ENCODE measurements at places on chromosomes 2 and 18.

DNA sequence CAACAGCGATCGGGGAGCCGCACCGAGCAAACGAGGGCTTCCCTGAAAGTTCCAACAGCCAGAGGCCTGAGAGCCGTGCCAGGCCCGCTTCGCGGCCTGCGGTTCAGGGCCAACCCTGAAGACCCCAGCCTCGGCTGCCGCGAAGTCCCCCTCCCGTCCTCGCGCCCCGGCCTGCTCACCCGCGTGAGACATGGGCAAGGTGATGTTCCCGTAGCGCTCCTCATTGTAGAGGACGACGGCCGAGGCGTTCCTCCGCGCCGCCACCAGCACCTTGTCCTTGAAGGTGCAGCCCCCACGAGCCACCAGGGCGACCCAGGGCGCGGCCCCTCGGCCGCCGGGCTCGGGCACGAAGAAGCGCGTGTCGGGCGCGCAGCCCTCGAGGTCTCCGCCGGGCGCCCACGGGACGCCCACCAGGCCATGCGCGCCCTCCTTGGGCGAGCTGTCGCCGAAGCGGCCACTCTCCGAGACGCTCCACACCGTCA lies 510 bp downstream of the RNF149 start:
- peak overlapping the region; percentile 89 for H3K4me3 ChIP-seq
- peak; percentile 45 for DNase-seq
- peaks cover 82% of the 10 kb centered on the region for H3K4me1 ChIP-seq

GRCh38 chr2:172552547-172553291 lies 3.2 kb upstream of the PDK1 start:
- no peak overlapping the region for H3K27ac ChIP-seq
- DNase-seq: no peak
- no peak overlapping the region for H3K4me3 ChIP-seq
- peaks cover 2% of the 10 kb centered on the region for H3K27me3 ChIP-seq
- peaks cover 57% of the 10 kb centered on the region for H3K4me1 ChIP-seq

DNA sequence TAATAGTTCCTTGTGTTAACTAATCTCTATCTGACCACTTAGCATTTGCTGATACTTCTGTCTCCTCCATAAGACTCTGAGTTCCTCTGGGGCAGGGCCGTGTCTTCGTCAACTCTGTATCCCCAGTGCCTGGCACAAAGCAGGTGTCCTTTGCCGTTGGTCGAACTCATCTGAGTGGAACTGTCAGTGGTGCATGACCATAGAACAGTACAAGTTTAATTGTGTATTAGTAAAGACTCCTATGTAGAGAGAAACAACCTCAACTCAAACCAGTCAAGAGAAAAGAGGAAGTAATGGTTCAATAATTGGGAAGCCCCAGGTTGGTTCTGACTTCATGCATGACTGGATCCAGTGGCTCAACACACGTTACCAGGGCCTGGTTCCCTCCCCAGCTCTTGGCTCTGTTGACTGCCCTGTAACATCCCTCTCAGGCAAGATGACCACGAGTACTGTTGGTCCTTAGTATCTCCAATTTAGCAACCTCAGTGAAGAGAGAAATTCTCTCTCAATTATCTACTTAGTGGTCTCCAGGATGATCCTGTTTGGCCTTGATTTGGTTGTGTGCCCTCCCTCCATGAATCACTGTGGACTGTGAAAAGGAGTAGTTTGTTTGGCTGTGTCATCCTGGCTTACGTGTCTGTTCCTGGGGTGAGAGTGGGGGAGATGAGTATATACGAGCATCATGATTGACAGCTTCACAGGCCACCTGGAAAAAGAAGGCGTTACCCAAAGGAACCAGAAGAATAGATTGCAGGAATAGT lies 58.5 kb upstream of the MSH6 start:
- peak overlapping the region; percentile 87 for H3K27ac ChIP-seq
- no peaks in the 10 kb centered on the region for H3K27me3 ChIP-seq
- peak; percentile 8 for DNase-seq
- H3K4me1 ChIP-seq: peaks cover 5% of the 10 kb centered on the region
- no peak overlapping the region for H3K4me3 ChIP-seq

- peaks cover 2% of the 10 kb centered on the region for H3K27me3 ChIP-seq
- H3K27ac ChIP-seq: no peak overlapping the region
- no peak overlapping the region for H3K4me3 ChIP-seq
- H3K4me1 ChIP-seq: no peaks in the 10 kb centered on the region
- DNase-seq: no peak
These were observed 123.1 kb upstream of the HDAC4 start for GRCh38 chr2:239523954-239524330.

DNA sequence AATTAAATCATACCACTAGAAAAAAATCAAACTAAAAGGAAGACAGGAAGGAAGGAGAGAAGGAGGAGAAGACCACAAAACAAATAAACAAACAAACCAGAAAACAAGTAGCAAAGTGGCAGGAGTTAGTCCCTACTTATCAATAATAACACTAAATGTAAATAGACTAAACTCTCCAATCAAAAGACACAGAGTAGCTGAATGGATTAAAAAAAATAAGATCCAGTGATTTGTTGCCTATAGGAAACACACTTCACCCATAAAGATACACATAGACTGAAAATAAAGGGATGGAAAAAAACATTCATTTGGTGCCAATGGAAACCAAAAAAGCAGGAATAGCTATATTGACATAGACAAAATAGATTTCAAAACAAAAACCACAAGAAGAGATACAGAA lies 23.4 kb upstream of the BAZ2B start:
- no peak overlapping the region for H3K4me3 ChIP-seq
- no peaks in the 10 kb centered on the region for H3K4me1 ChIP-seq
- H3K27me3 ChIP-seq: no peaks in the 10 kb centered on the region
- DNase-seq: no peak
- peaks cover 4% of the 10 kb centered on the region for H3K36me3 ChIP-seq

GRCh38 chr2:71827524-71827901 lies 320.1 kb downstream of the CYP26B1 start:
- H3K36me3 ChIP-seq: no peaks in the 10 kb centered on the region
- peaks cover 2% of the 10 kb centered on the region for H3K27me3 ChIP-seq
- DNase-seq: no peak
- H3K4me1 ChIP-seq: no peaks in the 10 kb centered on the region

DNA sequence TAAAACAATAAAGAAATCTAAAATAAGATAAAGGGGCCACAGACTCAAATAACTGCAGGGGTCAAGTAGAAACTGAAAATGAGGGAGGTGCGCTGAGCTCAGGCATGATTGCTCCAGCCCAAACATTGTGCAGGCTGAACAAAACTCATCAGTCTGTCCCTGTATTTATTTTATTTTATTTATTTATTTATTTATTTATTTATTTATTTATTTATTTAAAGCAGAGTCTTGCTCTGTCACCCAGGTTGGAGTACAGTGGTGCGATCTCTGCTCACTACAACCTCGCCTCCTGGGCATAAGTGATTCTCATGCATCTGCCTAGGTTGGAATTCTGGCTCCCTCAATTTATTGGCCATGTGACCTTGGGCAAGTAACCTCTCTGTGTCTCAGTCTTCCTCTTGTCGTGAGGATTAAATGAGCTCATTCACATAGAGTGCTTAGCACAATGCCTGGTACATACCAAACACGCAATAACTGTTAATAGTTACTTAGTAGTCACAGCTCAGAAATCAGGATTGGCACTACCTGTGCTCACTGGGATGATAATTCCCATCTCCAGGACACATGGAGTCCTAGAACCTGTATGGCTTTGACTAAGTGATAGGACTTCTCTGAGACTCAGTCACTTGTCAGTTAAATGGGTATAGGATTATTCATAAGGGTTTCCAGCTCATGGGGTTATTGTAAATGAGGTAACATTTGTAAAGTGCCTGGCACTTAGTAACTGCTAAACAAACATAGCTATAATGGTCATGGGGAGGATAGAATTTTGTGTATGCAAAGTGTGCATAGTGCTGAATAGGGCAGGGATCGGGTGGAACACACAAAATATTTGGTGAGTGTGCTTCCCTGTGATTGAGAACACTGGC lies 6.0 kb downstream of the SPEG start:
- peak overlapping the region; percentile 5 for H3K4me3 ChIP-seq
- peaks cover 16% of the 10 kb centered on the region for H3K4me1 ChIP-seq
- DNase-seq: no peak

DNA sequence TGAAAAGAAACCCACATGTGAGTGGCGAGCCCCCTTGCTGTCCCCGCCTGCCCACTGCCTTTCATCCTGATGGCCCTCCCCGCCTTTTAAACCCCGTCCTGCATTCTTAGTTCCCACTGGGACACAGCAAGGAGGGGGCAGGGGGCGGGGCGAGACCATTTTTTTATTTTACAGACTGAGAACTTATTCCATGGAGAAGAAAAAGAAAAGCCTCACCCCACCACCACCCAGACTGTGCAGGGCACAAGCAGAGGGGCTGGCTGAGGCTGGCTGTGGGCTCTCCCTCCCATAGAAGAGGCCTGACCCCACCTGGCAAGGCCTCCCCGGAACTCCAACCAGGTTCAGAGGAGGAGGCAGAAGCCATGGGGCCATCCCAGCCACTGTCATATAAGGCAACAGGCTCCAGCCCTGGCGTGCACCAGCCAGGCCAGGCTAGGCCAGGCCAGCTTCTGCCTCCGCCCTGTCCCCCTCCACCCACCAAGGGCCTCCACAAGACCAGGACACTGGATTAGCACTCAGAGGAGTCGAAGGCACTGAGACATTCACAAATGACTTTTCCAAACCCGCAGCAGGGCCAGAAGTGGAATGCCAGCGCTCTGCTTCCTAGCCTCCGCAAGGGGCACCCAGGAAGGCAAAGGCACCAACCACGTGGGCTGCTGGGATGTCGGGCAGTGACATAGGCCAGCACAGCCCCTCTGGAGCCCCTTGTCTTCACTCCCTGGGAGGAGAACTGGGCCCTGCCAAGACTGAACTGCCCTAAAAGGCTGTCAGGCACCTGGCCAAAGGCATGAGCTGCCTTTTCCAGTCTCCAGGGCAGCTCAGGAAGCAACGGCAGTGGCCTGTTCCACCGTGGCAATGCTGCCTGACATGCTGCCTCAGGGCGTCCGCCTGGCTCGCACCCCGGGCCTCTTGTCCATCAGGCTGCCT lies 37.5 kb upstream of the SEMA4C start:
- no peaks in the 10 kb centered on the region for H3K27me3 ChIP-seq
- peaks cover 11% of the 10 kb centered on the region for H3K4me1 ChIP-seq
- DNase-seq: no peak
- H3K36me3 ChIP-seq: no peaks in the 10 kb centered on the region
- H3K27ac ChIP-seq: no peak overlapping the region

- no peak overlapping the region for H3K4me3 ChIP-seq
- H3K27me3 ChIP-seq: peaks cover 8% of the 10 kb centered on the region
These were observed 83.2 kb upstream of the SPATS2L start for GRCh38 chr2:200223205-200223784.

GRCh38 chr2:233247744-233248143 lies 3.7 kb upstream of the ATG16L1 start:
- peak overlapping the region; percentile 96 for H3K27ac ChIP-seq
- no peaks in the 10 kb centered on the region for H3K27me3 ChIP-seq
- DNase-seq: peak; percentile 54
- H3K4me1 ChIP-seq: peaks cover 51% of the 10 kb centered on the region
- H3K36me3 ChIP-seq: peaks cover 3% of the 10 kb centered on the region

GRCh38 chr2:69491864-69492263 lies 54.6 kb upstream of the NFU1 start:
- H3K27me3 ChIP-seq: no peaks in the 10 kb centered on the region
- H3K4me3 ChIP-seq: no peak overlapping the region
- no peak for DNase-seq
